ENCODE measurements at places on chromosomes 6 and 20.

GRCh38 chr6:42241915-42242314 lies 24.3 kb upstream of the MRPS10 start:
- DNase-seq, result no peak

DNA sequence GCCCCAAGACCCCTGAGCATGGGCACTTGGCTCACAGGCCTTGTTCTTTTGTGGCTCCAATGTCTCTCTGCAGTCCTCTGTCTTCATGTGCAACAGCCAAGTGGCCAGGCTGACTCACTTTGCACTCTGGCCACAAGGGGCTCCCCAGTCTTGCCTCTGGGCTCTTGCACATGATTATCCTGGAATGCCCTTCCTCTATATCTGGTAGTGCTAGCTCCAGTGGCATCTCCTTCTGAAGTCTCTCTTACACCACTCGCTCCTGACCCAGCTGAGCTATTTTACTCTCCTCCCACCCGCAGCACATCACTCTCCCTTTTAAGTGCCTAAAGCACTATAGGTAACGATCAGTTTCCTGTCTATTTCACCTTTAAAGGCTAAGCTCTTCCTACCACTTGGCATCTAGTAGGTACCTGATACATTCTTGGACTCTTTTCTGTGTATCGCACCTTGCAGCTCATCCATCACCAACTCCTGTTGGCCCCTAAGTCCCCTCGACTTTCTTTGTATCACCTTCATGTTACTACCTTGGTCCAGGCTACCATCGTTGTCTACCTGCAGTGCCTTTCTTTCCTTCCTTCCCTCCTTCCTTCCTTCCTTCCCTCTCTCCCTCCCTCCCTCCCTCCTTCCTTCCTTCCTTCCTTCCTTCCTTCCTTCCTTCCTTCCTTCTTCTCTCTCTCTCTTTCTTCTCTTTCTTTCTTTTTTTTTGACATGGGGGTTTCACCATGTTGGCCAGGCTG lies 211.9 kb upstream of the RNF24 start:
- DNase-seq, result no peak

GRCh38 chr6:131861381-131861780 lies 53.6 kb downstream of the ENPP1 start:
- no peak for DNase-seq

DNA sequence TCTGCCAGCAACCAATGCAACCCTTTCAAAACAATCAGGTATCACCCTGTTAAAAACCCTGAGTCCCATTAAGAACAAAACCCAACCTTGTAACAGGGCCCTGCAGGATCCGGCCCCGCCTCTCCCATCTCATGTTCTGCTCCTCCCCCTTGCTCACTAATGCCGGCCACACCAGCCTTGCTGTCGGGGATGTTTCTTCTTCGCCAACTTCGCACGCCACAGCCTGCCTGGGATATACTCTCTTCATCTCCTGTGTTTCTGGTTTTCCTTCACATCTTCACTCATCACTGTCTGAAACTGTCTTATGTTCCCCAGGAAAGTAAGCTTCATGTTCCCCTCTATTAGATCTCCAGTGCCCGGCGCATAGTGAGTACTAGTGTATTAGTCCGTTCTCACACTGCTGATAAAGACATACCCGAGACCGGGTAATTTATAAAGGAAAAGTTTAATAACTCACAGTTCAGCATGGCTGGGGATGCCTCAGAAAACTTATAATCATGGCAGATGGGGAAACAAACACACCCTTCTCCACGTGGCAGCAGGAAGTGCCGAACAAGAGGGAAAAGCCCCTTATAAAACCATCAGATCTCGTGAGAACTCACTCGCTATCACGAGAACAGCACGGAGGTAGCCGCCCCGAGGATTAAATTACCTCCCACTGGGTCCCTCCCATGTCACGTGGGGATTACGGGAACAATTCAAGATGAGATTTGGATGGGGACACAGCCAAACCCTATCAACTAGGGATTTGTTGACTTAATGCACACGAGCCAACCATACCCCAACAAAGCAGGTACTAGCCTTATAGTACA lies 5.1 kb downstream of the TP53RK start:
- no peak for DNase-seq

GRCh38 chr6:137610702-137611101 lies 116.5 kb upstream of the OLIG3 start:
- DNase-seq, result no peak

- no peak for DNase-seq
Observed at GRCh38 chr20:55095745-55096400, 620.5 kb downstream of the DOK5 start.

All from GM10248 (cell line).